ENCODE measurements at places on chromosomes 7 and 10.

- no peak for DNase-seq
Observed at GRCh38 chr10:64503429-64503828, 982.2 kb downstream of the REEP3 start.

GRCh38 chr7:44974549-44974948, 4.3 kb downstream of the MYO1G start:
- DNase-seq, result peak; percentile 64

- no peak for DNase-seq
Observed at GRCh38 chr10:90855126-90855525, 2.7 kb downstream of the HTR7 start.

- DNase-seq, result peak; percentile 78
Observed at GRCh38 chr7:37916673-37917660, at the start of gene SFRP4. Gene SFRP4, minus strand, starts transcription at chr7:37916817. Its CDS starts 280 bp downstream, at chr7:37916537.

GRCh38 chr10:71964098-71964742, at the start of gene CHST3:
Gene CHST3, plus strand, starts transcription at chr10:71964395. Its CDS starts 41,448 bp downstream, at chr10:72005843.
- no peak for DNase-seq

- peak; percentile 34 for DNase-seq
Observed at GRCh38 chr10:69953851-69954250, 98.8 kb upstream of the MACROH2A2 start.
